Mammary epithelial cell (primary cell): ENCODE measurements at places on chromosomes 11 and 22. TPM values are rescaled to one million over a fixed set of nuclear protein-coding genes. Genes with fewer than 3 reads are reported as not detected.

DNA sequence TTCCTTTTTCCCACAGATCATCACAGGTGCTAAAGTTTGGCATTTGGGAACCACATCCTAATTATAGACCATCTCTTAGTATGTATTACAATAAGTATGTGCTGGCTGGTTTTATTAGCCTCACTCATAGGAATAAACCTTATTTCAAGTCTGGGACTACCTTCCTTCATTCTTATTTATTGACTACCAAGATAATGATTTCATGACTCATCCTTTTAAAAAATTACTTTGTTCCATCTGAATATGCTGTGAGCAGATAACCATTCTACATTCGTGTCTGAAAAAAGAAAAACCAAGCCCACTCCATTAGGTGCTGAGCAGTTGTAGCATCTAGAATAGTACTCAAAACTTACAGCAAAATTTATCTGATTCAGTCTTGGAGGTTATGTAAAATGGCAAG is 12.3 kb downstream of the TNRC6B start:
- DNase-seq, result no peak

GRCh38 chr11:123561431-123561800 is 93.0 kb downstream of the SCN3B start:
- DNase-seq, result no peak

DNA sequence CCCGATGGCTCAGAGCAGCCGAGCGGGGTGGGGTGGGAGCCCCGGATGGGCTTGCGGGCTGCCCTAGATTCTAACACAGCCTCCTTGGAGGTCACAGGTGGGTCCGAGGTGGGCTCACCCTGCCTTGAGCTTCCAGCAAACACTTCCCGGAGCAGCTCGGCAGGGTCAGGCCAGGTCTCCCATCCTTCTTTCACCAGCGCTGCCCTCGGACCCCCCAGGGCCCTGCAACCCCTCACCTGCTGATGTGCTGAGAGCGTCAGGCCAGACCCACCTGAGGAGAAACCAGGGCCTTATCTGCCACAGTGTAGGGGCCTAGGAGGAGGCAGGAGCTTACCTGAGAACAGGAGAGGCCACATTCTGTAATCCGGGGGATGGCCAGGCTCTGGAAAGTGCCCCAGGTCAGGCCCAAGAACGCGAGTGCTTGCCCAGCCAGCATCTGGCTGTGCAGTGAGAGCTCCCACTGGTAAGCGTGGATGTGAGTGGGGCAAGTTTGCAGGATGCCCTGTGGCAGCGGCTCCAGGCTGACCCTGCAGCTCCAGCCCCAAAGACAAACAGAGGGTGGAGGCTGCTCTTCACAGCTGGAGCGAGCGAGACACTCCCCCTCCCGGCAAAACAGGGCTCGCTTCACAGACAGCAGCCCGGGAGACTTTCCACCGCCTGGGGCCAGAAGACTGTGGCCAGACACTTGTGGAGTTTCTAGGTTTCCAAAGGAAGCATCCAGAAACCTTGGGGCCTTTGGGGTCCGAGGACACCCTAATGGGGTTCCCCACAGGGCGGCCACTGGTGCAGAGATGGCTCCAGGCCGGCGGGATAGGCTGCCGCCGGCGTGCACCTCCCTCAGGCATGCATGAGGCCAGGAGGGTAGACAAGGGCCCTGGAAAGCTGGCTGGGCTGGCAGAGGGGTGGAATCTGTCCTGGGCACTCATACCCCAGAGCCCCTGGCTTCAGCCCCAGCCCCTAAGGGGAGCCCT is at the start of gene IL17REL:
Gene IL17REL, minus strand, starts transcription at position 555 of the 971 bp plus-strand sequence. Its CDS starts 119 bp downstream, at position 436.
- DNase-seq, result no peak

DNA sequence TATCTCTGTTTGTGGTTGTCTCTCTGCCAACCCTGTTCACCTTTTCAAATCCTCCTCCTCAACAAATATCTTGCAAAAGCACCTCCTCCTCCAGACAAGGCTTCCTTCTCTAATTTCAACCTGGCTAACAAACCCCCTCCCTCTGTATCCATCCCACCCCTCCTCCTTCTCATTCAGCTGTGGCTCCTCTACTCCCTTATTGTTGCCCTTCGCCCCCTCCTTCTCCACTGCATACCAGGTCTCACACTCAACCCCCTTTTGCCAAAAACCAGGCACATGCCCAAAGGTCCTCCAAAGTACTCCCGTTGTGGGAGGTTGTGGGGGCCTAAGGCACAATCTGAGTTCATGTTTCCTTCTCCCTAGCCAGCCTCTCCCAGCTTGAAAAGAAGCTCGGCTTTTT is 110.6 kb downstream of the JRKL start:
- DNase-seq, result no peak

DNA sequence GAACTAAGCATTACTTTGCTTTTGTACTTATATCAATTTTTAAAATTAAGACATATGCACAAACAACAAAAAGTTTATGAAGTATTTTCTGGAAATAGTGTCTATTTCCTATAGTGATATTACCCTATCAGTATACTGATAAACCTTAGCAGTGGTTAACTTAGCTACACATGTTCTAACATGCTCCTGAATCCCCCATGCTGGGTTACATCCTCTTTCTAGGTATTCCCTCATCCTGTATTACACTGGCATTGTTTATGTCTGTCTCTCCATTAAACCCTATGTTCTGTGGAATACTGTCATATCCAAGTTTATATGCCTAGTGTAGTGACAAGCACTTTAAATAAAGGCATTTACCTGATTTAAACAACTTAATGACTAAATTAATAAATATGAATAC is 1.8 kb upstream of the FAR1 start:
- no peak for DNase-seq

DNA sequence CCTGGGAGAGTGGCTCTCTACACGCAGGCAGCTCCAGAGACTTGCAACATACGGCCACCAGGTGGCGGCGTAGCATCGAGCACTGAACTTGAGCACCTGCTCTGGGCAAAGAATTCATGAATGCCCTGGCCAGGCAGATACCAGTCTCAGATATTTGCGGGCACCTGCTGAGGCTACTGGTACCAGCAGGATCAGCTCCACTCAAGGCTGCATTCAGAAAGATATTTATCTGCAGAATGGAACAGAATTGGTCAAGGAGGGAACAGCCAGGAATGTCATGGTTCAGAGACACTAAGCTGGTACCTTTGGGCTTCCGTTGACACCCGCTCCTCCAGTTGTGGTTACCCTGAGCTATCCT is 10.8 kb upstream of the CCDC86 start:
- DNase-seq, result peak; percentile 72

GRCh38 chr22:27100789-27101188 is 443.4 kb downstream of the MIAT start:
- DNase-seq, result peak; percentile 9

DNA sequence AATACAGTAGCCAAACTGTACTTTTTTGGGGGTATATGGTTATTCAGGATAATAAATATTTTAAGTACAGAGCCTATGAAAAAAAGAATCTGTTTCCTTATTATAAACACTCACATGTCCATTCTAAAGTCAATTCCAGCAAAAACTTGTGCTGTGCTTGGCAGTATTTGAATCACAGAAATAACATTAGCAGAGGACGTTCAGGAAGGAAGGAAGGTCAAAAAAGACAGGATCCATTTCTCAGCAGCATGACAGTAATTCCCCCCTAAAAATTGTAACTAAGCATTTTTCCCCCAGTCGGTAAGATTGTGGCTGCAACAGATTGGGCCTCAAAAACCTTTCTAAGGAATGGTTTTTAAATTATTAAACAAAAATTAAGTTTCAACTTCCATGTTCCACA is 124.8 kb downstream of the ATG16L2 start:
- no peak for DNase-seq

GRCh38 chr11:69938206-69938605 is 119.0 kb upstream of the FGF3 start:
- DNase-seq, result no peak

- DNase-seq, result no peak
These were observed 97.6 kb upstream of the B3GAT1 start for GRCh38 chr11:134509381-134510232.

DNA sequence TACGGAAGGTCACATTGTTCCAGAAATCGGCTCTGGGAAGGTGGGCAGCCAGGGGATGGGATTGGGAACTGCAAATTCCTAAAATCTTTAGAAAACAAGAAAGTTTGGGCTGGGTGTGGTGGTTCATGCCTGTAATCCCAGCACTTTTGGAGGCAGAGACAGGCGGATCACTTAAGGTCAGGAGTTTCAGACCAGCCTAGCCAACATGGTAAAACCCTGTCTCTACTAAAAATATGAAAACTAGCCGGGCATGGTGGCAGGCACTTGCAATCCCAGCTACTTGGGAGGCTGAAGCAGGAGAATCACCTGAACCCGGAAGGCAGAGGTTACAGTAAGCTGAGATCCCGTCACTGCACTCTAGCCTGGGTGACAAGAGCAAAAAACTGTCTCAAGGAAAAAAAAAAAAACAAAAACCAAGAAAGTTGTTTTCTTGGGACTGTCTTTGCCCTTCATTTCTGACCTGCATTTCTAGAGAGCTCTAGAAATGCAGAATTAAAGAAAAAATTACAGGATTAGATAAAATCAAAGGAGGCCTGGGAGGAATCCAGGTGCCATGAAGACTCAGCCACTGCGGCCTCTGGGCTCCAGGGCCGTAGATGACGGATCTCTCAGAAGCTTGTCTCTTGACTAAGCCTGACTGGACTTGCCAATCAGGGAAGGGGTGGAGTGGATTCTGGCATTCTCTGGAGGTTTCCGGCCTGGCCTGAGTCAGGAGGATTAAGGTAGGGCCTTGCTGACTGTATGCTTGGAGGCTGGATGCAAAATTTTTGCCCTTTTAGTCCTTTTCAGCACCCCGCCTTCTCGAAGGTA is 5.3 kb upstream of the MALAT1 start:
- peak; percentile 99 for DNase-seq

DNA sequence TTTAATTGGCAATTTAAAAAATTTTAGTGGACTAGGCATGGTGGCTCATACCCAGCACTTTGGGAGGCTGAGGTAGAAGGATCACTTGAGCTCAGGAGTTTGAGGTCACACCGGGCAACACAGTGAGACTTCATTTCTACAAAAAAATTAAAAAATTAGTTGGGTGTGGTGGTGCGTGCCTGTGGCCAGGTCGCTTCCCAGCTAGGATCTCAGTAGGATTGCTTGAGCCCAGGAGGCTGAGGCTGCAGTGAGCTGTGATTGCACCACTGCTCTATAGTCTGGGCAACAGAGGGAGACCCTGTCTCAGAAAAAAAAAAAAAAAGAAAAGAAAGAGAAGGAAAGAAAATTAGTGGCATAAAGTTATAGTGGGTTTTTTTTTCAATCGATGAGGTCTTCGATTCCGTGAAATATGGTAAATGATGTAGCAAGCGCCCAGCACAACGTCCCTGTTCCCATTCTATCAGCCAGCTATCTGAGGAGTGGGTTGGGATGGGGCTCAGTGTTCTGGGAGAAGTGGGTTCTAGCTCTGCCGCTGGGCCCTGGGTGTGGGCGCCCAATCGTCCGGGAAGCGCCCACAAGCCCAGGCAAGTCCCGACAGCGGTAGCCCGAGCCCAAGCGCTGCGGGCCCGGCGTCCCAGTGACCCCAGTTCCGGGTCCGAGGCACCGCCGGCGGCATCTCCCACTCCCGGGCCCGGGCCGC is 1.4 kb downstream of the FOSL1 start:
- peak; percentile 87 for DNase-seq

DNA sequence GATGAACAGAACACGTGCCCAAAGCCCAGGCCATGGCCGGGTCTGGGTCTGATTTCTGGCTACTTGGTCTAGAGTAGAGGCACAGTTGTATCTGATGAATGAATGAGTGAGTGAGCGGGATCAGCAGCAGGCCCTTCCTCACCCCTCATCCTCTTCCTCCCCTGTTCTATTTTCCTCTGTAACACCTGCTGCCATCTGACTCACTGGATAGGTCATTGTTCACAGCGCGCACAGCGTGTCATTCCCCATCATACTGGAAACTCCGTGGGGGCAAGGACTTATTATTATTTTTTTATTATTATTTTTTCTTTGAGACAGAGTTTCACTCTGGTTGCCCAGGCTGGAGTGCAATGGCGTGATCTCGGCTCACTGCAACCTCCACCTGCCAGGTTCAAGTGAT is 13.9 kb downstream of the NCF4 start:
- no peak for DNase-seq

DNA sequence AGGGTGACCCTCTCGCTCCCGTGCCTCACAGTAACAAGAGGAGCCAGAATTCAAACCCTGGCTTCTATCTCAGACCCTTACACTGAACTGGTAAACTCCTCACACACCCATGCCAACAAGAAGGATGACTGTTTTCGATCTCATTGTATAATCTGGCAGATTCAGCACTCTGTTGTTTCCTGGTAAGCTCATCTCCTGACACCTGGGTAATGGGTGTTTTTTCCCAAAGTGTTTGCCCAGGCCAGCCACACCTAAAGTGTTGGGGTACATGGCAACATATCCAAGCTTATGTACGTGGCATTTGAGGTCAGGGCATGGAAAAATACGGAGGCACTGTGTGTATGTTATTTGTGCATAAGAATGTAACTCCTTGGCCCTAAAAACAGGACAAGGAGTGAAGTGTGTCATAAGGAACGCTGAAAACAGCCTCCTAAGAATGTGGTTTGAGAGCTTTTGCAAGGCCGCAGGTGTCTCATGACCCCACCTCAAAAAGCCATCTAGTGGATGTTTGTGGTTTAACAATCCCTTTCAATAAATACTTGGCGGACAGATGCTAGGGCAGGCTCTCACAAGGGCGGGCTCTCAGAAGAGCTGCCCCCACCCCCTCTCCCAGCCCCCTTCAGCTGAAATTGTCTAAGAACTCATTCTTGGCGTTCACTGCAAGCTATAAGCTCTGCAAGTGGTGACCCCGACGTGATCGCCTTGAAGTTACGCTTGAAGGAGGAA is at the start of gene MS4A15:
Gene MS4A15, plus strand, starts transcription at position 561 of the 726 bp plus-strand sequence. CDS start 6,867 bp downstream, outside the sequence.
- peak; percentile 36 for DNase-seq

DNA sequence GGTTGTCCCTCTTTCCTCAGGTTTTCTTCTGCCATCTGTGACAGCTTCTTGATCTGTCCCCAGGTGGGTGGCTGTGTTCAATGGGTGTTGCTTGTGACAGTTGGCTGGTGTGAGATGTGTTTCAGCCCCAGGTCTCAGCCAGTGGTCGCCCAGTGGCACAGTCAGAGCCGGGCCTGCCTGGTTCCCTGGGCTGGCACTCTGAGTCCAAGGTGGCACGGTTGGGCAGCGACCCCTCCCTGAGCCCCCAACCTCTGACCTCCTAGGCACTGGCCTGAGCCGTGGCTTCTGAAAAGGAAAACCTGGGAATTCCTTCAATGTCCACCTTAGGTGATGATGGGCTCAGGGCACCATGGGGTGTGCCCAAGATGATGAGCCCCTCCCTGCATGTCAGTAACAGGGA is 14.0 kb upstream of the PRODH start:
- DNase-seq, result no peak

The BAIAP2L2 gene
- polyA plus RNA-seq, result 5.4 TPM

The KRTAP5-4 gene
- not detected for polyA plus RNA-seq

The ZP1 gene
- polyA plus RNA-seq, result not detected

The DLG2 gene
- polyA plus RNA-seq, result 0.24 TPM

The NUDT8 gene
- polyA plus RNA-seq, result 4.8 TPM

The FAM227A gene
- 0.52 TPM for polyA plus RNA-seq

The TRPM5 gene
- polyA plus RNA-seq, result not detected

The TH gene
- 0.16 TPM for polyA plus RNA-seq

The PNPLA5 gene
- polyA plus RNA-seq, result 0.05 TPM

The GPR83 gene
- 0.03 TPM for polyA plus RNA-seq

The SLC5A1 gene
- 7.3 TPM for polyA plus RNA-seq

The KRTAP5-7 gene
- not detected for polyA plus RNA-seq

The KLHL35 gene
- 0.43 TPM for polyA plus RNA-seq
